ENCODE measurements at places on chromosomes 16 and 17. TPM values are rescaled to one million over a fixed set of nuclear protein-coding genes. Genes with fewer than 3 reads are reported as not detected.
A peak's percentile ranks its signal among the peaks of the same experiment; 100 is the strongest.

Gene AXIN2
- 19.1 TPM for total RNA-seq

Gene PPM1E
- not detected for total RNA-seq

Gene SPN
- total RNA-seq = 1.5 TPM

Gene PNMT
- 8.6 TPM for total RNA-seq

Gene TMEM100
- total RNA-seq = 2.3 TPM

Gene CSH1
- not detected for total RNA-seq

Gene ARHGDIG
- total RNA-seq = not detected

Gene TMEM186
- total RNA-seq = 10.6 TPM

Gene ZNF668
- total RNA-seq = 5.8 TPM

Gene TERB1
- total RNA-seq = not detected

Gene TRPV3
- 0.82 TPM for total RNA-seq

Gene CCDC154
- total RNA-seq = 0.27 TPM

- no peak overlapping the region for H3K27ac ChIP-seq
- no peak for DNase-seq
- H3K27me3 ChIP-seq = no peaks in the 10 kb centered on the region
- no peaks in the 10 kb centered on the region for H3K4me1 ChIP-seq
- no peak overlapping the region for H3K4me3 ChIP-seq
These were observed 84.4 kb upstream of the PLCG2 start for GRCh38 chr16:81694494-81695280.

DNA sequence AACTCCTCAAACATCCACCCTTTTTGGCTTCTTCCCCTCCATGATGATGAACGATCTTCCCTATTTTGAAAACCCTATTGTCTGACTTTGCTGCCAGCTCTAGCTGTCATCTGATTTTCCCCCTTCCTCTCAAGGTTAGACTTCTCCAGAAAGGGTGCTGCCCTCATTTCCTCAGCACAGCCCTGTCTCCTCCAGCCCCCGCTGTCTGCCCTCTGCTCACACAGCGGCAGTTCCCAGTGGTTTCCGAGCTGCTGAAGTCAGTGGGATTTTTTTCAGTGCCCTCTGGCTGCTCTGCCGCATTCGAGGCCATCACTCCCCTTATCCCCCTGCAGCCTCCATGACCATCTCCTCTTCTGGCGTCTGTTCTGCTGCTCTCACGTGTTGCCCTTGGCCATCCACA is 26.6 kb upstream of the C17orf107 start:
- H3K27me3 ChIP-seq = no peaks in the 10 kb centered on the region
- H3K27ac ChIP-seq = no peak overlapping the region
- H3K4me1 ChIP-seq = no peaks in the 10 kb centered on the region
- no peaks in the 10 kb centered on the region for H3K36me3 ChIP-seq

GRCh38 chr17:48554412-48555257 is 9.7 kb upstream of the HOXB2 start:
- H3K27me3 ChIP-seq = no peaks in the 10 kb centered on the region
- H3K4me1 ChIP-seq = peaks cover 6% of the 10 kb centered on the region
- H3K27ac ChIP-seq = peak overlapping the region; percentile 73
- H3K36me3 ChIP-seq = peaks cover 8% of the 10 kb centered on the region
- H3K4me3 ChIP-seq = peak overlapping the region; percentile 64
- no peak for DNase-seq

- peaks cover 2% of the 10 kb centered on the region for H3K4me1 ChIP-seq
- H3K27me3 ChIP-seq = no peaks in the 10 kb centered on the region
- DNase-seq = no peak
- H3K27ac ChIP-seq = no peak overlapping the region
- H3K36me3 ChIP-seq = peaks cover 9% of the 10 kb centered on the region
These were observed 1.3 kb downstream of the B3GNT9 start for GRCh38 chr16:67149276-67150046.

- no peak overlapping the region for H3K4me3 ChIP-seq
- H3K27ac ChIP-seq = no peak overlapping the region
- no peaks in the 10 kb centered on the region for H3K36me3 ChIP-seq
- DNase-seq = no peak
- H3K27me3 ChIP-seq = peaks cover 4% of the 10 kb centered on the region
These were observed 30.7 kb upstream of the HOXB13 start for GRCh38 chr17:48759288-48759687.

DNA sequence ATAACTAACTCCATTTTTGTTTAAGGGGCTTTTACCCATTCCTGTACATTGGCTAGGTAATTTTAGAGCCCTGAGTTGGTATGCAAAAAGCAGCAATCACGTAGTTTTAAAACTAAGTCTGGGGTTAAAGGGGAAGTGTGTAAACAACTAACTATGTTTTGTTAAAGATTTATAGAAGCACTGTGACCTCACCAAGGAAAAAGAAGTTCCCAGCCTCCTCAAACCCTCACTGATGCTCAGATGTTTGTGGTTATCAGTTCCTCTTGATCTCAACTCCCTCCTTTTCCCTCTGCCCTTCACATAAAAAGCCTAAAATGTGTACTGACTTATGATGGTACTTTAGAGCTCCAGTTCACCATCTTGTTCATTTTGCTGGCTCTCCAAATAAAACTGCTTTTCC is 119.9 kb upstream of the IRX6 start:
- H3K4me3 ChIP-seq = no peak overlapping the region
- H3K4me1 ChIP-seq = no peaks in the 10 kb centered on the region
- H3K36me3 ChIP-seq = no peaks in the 10 kb centered on the region
- H3K27ac ChIP-seq = no peak overlapping the region
- no peak for DNase-seq

- DNase-seq = no peak
- no peak overlapping the region for H3K27ac ChIP-seq
- no peak overlapping the region for H3K4me3 ChIP-seq
- no peaks in the 10 kb centered on the region for H3K36me3 ChIP-seq
- H3K4me1 ChIP-seq = no peaks in the 10 kb centered on the region
These were observed 8.4 kb upstream of the HERPUD1 start for GRCh38 chr16:56923481-56924091.

DNA sequence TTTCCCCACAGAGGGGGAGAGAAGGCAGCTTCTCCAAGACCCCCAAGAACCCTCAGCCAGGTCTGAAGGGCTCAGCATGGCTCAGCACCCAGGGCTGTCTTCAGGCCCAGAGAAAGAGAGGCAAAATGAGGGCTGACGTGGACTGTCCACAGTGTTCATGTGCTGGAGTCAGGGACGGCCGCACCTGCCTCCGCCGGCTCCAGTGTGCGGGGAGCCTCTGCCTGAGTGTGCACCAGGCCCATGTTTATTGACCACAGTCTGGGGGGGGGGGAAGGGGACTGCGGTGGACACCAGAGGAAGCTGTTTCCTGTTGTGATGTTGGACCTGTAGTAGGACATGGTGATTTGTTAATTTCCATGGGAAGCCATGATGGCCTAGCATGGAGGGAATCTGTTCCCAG is 6.9 kb downstream of the MRM1 start:
- H3K27ac ChIP-seq = no peak overlapping the region
- no peaks in the 10 kb centered on the region for H3K27me3 ChIP-seq
- DNase-seq = peak; percentile 23

DNA sequence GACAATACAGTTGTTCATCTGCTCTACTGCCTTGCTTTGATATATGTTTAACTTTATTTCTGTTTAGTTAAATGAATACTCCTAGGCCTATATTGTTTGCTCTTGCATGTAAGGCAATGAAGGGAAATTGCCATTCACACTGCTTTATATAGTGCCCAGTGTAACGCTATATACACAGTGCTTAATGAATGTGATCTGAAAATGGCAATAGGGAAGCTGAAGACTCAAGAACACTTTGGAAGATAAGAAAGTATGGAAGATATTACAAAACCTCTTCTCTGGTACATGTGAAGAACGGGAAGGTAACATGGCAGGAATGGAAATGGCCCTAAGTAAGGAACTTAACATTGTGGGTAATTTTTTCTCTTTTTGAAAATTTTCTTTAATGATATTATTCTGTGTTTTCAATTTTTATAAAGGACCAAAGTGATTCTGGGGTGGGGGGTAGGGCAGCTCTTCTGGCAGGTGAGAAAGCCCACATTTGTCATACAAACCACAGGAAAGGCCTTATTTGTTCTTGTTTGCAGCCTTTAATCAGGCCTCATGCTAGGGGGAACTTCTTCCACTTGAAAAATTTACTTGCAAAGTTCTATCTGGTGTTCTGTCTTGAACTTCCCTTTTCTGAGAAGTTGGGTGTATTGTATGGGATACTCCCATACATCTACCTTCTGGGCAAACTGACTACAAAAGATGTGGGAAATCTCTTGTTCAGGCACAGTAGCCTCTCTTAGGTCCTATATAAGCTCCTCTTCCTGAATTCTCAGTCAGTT is 100.8 kb upstream of the CORO6 start:
- no peaks in the 10 kb centered on the region for H3K27me3 ChIP-seq
- DNase-seq = no peak
- peak overlapping the region; percentile 35 for H3K4me3 ChIP-seq
- H3K4me1 ChIP-seq = peaks cover 62% of the 10 kb centered on the region
- no peaks in the 10 kb centered on the region for H3K36me3 ChIP-seq
- H3K27ac ChIP-seq = peak overlapping the region; percentile 66

DNA sequence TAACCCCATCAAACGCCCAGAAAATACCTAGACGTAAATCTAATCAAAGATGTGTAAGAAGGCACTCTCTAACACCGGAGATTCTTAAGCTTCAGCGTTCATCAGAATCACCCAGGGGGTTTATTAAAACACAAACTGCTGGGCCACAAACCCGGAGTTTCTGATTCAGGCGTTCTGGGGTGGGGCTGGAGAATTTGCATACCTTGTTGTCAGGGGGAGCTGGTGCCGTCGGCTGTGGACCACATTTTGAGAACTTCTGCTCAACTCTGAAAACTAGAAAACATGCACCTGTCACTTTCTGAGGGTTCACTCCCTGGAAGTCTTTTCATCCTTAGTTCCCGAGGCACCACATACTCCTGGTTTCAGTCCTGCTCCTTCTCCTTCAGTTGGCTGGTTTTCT is 48.6 kb upstream of the WSCD1 start:
- no peak overlapping the region for H3K4me3 ChIP-seq
- H3K36me3 ChIP-seq = no peaks in the 10 kb centered on the region
- H3K27ac ChIP-seq = no peak overlapping the region

- H3K36me3 ChIP-seq = no peaks in the 10 kb centered on the region
- H3K27ac ChIP-seq = no peak overlapping the region
- peak; percentile 36 for DNase-seq
- no peaks in the 10 kb centered on the region for H3K4me1 ChIP-seq
- H3K4me3 ChIP-seq = no peak overlapping the region
- H3K27me3 ChIP-seq = no peaks in the 10 kb centered on the region
These were observed 106.4 kb downstream of the SLC39A11 start for GRCh38 chr17:72985882-72986720.

DNA sequence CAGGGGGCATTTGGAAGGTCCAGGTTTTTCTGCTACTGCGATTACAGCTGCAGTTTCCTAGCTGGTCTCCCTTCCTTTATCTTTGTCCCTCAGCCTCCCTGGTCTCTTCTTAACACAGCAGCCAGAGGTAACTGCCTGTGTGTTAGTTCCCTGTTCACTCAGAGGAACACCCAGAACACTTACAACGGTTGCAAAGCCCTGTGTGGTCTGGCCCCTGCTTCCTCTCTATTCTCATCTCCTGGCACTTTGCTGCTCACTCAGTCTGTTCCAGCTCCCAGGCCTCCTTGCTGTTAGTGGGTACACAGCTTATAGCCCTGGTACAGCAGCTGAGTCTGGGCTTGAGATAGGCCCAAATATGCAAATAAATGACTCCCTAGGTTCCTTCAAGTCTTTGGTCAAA is 16.4 kb downstream of the NTN1 start:
- H3K27ac ChIP-seq = no peak overlapping the region
- no peaks in the 10 kb centered on the region for H3K4me1 ChIP-seq
- no peak for DNase-seq
- no peak overlapping the region for H3K4me3 ChIP-seq
- H3K27me3 ChIP-seq = no peaks in the 10 kb centered on the region

- H3K27me3 ChIP-seq = no peaks in the 10 kb centered on the region
- peaks cover 2% of the 10 kb centered on the region for H3K36me3 ChIP-seq
- H3K4me1 ChIP-seq = no peaks in the 10 kb centered on the region
- no peak overlapping the region for H3K27ac ChIP-seq
- no peak overlapping the region for H3K4me3 ChIP-seq
- DNase-seq = no peak
These were observed 26.8 kb upstream of the GLG1 start for GRCh38 chr16:74633686-74634085.

GRCh38 chr17:41894791-41895331 is 23.9 kb downstream of the ACLY start:
- peak; percentile 65 for DNase-seq
- no peak overlapping the region for H3K27ac ChIP-seq
- H3K4me1 ChIP-seq = no peaks in the 10 kb centered on the region
- H3K4me3 ChIP-seq = no peak overlapping the region
- peaks cover 88% of the 10 kb centered on the region for H3K36me3 ChIP-seq

GRCh38 chr16:88777471-88778270 is 7.3 kb downstream of the PIEZO1 start:
- peaks cover 8% of the 10 kb centered on the region for H3K4me1 ChIP-seq
- H3K27ac ChIP-seq = no peak overlapping the region
- no peaks in the 10 kb centered on the region for H3K27me3 ChIP-seq
- no peak overlapping the region for H3K4me3 ChIP-seq

GRCh38 chr17:43014020-43014648 is 7.5 kb downstream of the IFI35 start:
- no peak for DNase-seq
- no peak overlapping the region for H3K4me3 ChIP-seq
- no peak overlapping the region for H3K27ac ChIP-seq
- H3K27me3 ChIP-seq = no peaks in the 10 kb centered on the region
- H3K4me1 ChIP-seq = peaks cover 3% of the 10 kb centered on the region

GRCh38 chr16:11254913-11255736 is 879 bp downstream of the SOCS1 start:
- peaks cover 16% of the 10 kb centered on the region for H3K4me1 ChIP-seq
- H3K36me3 ChIP-seq = no peaks in the 10 kb centered on the region
- H3K27ac ChIP-seq = peak overlapping the region; percentile 95
- H3K27me3 ChIP-seq = no peaks in the 10 kb centered on the region

- peaks cover 27% of the 10 kb centered on the region for H3K4me1 ChIP-seq
- H3K36me3 ChIP-seq = no peaks in the 10 kb centered on the region
- no peaks in the 10 kb centered on the region for H3K27me3 ChIP-seq
These were observed 11.4 kb downstream of the SLFN5 start for GRCh38 chr17:35254107-35254773.

DNA sequence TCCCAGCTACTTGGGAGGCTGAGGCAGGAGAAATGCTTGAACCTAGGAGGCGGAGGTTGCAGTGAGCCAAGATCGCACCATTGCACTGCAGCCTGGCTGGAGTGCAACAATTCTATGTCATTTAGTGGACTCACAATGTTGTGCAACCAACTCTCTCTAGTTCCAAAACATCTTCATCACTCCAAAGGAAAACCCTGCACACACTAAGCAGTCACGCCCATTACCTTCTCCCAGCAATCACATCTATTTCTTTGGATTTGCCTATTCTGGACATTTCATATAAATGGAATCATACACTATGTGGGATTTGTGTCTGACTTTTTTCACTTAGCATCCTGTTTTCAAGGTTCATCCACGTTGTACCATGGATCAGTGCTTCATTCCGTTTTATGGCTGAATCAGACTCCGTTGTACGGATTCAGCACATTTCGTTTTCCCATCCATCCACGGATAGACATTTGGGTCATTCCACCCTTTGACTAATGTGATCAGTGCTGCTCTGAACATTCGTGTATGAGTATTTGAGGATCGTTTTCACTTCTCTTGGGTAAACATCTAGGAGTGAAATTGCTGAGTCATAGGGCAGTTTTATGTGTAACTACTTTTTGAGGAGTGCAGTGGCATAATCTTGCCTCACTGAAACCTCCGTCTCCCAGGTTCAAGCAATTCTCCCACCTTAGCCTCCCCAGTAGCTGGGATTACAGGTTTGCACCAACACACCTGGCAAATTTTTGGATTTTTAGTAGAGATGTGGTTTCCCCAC is 45.4 kb upstream of the EMP2 start:
- no peak for DNase-seq
- no peaks in the 10 kb centered on the region for H3K36me3 ChIP-seq
- peaks cover 5% of the 10 kb centered on the region for H3K27me3 ChIP-seq

Data from psoas muscle (tissue), 8 donors.